Chondrocyte (in vitro differentiated cells): ENCODE measurements at places on chromosomes 12 and 14. TPM values are rescaled to one million over a fixed set of nuclear protein-coding genes. Genes with fewer than 3 reads are reported as not detected.

- H3K27ac ChIP-seq: no peak overlapping the region
- no peak overlapping the region for H3K4me3 ChIP-seq
- H3K4me1 ChIP-seq: peaks cover 21% of the 10 kb centered on the region
- H3K36me3 ChIP-seq: peaks cover 23% of the 10 kb centered on the region
Observed at GRCh38 chr12:1980282-1980681, 24.0 kb downstream of the DCP1B start.

GRCh38 chr14:38001501-38001900 is 206.2 kb upstream of the SSTR1 start:
- no peak for DNase-seq
- no peak overlapping the region for H3K4me3 ChIP-seq
- no peak overlapping the region for H3K27ac ChIP-seq

- no peak overlapping the region for H3K27ac ChIP-seq
- no peak overlapping the region for H3K4me3 ChIP-seq
- H3K4me1 ChIP-seq: no peaks in the 10 kb centered on the region
- H3K36me3 ChIP-seq: no peaks in the 10 kb centered on the region
- DNase-seq: no peak
Observed at GRCh38 chr14:86124328-86124727, 594.4 kb downstream of the FLRT2 start.

- H3K4me3 ChIP-seq: peak overlapping the region; percentile 33
- H3K4me1 ChIP-seq: peaks cover 25% of the 10 kb centered on the region
- DNase-seq: no peak
- H3K36me3 ChIP-seq: peaks cover 5% of the 10 kb centered on the region
- H3K27me3 ChIP-seq: no peaks in the 10 kb centered on the region
Observed at GRCh38 chr12:19683178-19683927, 244.1 kb downstream of the AEBP2 start.

DNA sequence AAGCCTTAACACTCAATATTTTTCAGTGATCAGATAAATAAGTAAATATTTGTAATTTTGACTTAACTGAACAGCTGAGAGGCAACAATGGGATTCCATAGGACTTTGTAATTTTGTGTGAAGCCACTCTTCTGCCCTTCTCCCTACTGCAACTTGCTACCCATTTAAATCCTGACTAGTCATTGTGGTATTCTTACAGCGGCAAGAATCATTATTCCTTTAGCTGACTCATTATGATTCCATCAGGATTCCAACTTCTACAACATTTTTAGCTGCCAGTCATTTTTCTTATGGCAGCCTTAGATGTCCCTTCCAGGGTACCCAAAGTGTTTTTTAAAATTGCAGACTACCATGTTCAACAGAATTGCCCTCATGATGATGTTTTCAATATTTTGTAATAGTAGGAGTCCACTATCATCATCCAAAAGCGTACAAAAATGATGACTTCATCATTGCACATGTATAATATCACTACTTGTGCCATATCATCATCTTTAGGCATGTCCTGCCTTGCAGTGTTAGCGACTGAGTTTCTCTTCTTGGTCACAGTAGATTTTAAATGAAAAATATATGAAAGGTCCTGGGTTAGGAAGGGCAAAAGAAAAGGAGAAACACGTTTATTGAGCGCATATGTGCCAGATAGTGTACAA is 5.1 kb upstream of the MAGOHB start:
- H3K27me3 ChIP-seq: no peaks in the 10 kb centered on the region
- H3K36me3 ChIP-seq: no peaks in the 10 kb centered on the region
- H3K4me3 ChIP-seq: no peak overlapping the region
- peak overlapping the region; percentile 82 for H3K27ac ChIP-seq
- no peak for DNase-seq

DNA sequence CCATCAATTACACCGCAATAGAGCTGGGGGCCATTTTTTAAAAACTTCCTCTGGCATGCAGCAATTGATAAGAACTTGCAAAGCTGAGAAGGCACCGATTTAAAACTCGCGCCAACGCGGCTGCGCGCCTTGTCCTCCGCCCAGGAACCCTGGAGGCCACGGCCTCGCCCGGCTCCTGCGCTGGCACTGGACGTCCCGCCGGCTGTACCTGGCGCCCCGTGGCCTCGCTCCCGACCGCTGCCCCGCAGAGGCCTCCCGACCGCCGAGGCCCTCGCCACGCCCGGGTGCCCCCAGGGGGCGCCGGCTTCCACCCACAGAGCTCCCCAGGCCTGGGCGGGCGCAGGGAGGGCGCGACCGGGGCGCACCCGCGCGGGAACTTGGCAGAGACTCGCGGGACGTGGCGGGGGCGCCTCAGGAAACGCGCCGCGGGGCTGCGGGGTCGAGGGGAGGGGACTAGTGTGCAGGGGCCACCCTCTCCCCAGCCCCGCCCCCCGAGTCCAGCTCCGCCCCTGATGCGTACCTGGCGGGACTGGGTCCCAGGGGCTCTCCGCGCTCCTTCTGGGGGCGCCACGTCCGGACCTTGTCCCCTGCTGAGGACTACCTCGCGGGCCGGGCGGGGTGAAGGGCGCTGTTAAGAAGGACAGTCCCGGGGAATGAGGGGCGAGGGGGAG is 65.7 kb downstream of the TNFAIP2 start:
- peaks cover 8% of the 10 kb centered on the region for H3K4me1 ChIP-seq
- DNase-seq: no peak
- no peaks in the 10 kb centered on the region for H3K36me3 ChIP-seq
- H3K27ac ChIP-seq: no peak overlapping the region
- no peak overlapping the region for H3K4me3 ChIP-seq
- peaks cover 24% of the 10 kb centered on the region for H3K27me3 ChIP-seq

GRCh38 chr12:15633201-15633600 is 156.0 kb downstream of the EPS8 start:
- H3K4me1 ChIP-seq: peaks cover 83% of the 10 kb centered on the region
- no peaks in the 10 kb centered on the region for H3K27me3 ChIP-seq
- H3K36me3 ChIP-seq: peaks cover 16% of the 10 kb centered on the region
- peak overlapping the region; percentile 96 for H3K27ac ChIP-seq
- DNase-seq: no peak
- H3K4me3 ChIP-seq: no peak overlapping the region

- H3K27ac ChIP-seq: peak overlapping the region; percentile 89
- H3K4me3 ChIP-seq: no peak overlapping the region
- H3K27me3 ChIP-seq: no peaks in the 10 kb centered on the region
- H3K4me1 ChIP-seq: peaks cover 37% of the 10 kb centered on the region
- H3K36me3 ChIP-seq: no peaks in the 10 kb centered on the region
Observed at GRCh38 chr12:65695113-65695865, 129.0 kb upstream of the HMGA2 start.

- H3K27me3 ChIP-seq: no peaks in the 10 kb centered on the region
- H3K4me1 ChIP-seq: peaks cover 63% of the 10 kb centered on the region
- H3K27ac ChIP-seq: no peak overlapping the region
- H3K36me3 ChIP-seq: peaks cover 2% of the 10 kb centered on the region
Observed at GRCh38 chr14:61520576-61520975, 174.7 kb upstream of the HIF1A start.

VASH1 gene
- total RNA-seq: 26.0 to 41.8 TPM (median 29.7 TPM) in 3 replicates

NR1H4 gene
- not detected in 3 replicates for total RNA-seq

ADAMTS20 gene
- 0.18 to 0.22 TPM in 2 of 3 replicates, not detected in the other for total RNA-seq

TBX3 gene
- 0.53 to 2.9 TPM (median 2.5 TPM) in 3 replicates for total RNA-seq

SLC8A3 gene
- total RNA-seq: 0.12 to 0.21 TPM (median 0.17 TPM) in 3 replicates
